ENCODE measurements at places on chromosomes 1 and 21.

GRCh38 chr1:2523891-2524609 is 2.3 kb downstream of the PANK4 start:
- DNase-seq: peak; percentile 77

- no peak for DNase-seq
Observed at GRCh38 chr1:163538667-163539066, 216.9 kb downstream of the NUF2 start.

GRCh38 chr1:200556002-200556401 is 64.5 kb downstream of the KIF14 start:
- DNase-seq: no peak

- no peak for DNase-seq
Observed at GRCh38 chr1:180497826-180498225, 4.6 kb downstream of the ACBD6 start.

DNA sequence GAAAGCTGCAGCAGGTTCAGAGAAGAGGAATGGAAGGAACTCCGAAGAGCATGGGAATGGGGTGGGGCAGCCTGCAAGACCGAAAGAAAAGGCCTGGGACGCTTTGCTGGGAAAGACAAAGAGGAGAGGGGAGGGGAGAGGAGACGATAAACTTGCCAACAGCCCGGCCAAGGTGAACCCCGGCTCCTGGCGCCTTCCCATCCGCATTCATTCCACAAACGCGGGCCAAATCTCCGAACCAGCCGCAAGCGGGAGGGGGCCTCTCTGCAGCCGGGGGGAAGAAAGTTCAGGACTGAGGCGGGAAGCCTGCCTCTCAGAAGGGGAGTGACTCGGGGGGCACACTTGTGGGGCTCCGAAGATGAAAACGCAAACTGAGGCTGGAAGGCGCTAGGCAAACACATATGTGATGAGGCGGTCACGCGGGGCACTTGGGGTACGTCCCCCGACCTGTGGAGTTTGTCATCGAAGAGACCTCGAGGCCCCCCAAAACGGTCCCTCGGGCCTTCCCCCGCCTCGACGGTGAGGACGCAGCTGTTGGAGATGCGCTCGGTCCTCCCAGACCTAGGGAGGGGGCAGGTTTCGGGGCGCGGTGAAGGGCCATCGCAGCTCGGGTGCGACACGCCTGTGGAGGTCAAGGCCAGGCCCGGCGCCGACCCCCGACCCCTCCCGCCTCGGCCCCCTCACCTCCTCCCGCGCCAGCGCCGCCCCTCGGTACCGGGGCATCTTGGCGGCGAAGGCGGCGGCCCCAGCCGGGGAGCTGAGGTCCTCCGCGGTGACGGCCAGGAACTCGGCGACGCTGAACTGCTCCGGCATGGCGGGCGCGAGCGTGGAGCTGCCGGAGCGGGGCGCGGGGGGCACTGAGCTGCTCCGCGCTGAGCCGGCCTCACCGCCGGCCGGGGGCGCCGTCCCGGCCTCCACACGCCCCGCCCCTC is at the start of gene ASAP3:
Gene ASAP3 (minus strand): TSS at position 859 of the 932 bp plus-strand sequence. CDS start 46 bp downstream, at position 813.
- DNase-seq: no peak

DNA sequence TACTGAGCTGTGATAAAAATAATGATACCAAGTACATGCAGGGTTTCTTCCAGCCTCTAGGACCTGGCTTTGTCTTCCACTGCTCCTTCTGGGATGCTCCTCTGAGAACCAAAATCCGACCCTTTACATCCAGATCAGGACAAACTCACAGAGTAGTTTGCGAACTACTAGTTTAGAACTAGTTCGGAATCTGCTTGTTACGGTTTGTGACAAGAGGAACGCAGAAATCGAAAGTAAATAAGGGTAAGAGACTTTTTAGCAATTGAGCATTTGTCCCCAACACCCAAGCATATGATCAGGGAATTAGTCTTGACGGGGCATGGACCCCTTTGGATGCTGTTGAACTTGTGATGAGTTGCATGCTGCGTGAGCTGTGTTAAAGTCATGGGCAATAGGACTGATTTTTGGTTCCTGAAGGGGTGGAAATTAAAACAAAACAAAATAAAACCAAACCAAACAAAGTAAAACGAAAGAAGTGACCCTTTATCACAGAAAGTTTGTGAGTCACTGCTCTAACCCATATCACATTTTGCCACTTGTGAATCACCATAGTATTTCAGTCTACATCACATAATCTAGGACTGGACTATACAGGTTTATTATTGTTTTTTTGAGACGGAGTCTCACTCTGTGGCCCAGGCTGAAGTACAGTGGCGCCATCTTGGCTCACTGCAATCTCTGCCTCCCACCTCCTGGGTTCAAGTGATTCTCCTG is 35.7 kb upstream of the ERRFI1 start:
- DNase-seq: no peak

GRCh38 chr1:65360648-65361047 is 51.3 kb downstream of the DNAJC6 start:
- DNase-seq: no peak

DNA sequence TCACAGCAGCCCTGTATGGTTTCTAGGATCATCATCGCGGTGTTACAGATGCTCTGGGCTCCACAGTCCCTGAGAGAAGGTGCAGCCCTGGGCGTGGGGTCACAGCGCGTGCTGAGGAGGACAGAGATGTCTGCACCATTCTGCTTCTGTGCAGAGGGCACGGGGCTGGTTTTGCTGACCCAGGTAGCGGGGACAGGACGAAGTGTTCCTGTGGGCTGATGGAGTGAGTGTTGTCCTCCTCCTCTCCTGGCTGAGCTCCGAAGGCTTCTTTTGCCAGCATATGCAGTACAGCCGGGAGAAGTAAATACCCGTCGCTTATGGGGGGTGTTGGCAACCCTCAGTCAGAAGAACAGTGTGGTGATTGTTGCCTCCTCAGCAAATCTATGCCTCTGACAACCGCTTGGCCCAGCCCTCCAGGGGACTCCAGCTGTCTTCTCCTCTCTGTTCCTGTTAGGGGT is 101.5 kb downstream of the DDX20 start:
- DNase-seq: no peak

All from activated CD4-positive, alpha-beta T cell treated with anti-CD3 and anti-CD28 coated beads, Interleukin-2, amount 10 ng/mL, durations not matched to agents 7 days and 5 days (primary cell).